NCI-H1105 treated with DMSO at 0.1 percent for 48 hours (cell line): ENCODE measurements at places on chromosomes 12 and 14.
A peak's percentile ranks its signal among the peaks of the same experiment; 100 is the strongest.

DNA sequence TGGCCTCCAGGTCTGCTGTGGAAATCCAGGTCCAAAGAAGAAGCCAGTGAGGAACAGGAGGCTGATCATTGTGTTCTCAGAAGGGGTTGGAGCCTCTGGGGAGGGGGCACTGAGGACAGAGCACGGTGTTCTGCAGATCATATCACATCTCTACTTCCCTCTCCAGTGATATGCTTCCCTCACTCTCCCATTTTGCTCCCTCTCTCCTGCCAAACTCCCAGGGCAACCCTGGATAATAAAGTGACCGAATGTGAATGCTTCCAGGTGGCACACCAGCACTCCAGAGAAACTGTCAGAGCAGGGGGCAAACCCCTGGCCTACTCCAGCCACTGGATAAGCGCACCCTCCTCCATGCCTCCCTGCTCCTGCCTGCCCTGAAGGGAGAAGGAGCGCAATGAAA, 57.8 kb downstream of the DPF3 start:
- DNase-seq = no peak

GRCh38 chr12:22105542-22105941, 59.5 kb downstream of the CMAS start:
- no peak for DNase-seq

GRCh38 chr14:68619790-68620574, 172.9 kb downstream of the ZFP36L1 start:
- no peak for DNase-seq

GRCh38 chr12:94555687-94556086, 94.7 kb downstream of the TMCC3 start:
- DNase-seq = no peak

DNA sequence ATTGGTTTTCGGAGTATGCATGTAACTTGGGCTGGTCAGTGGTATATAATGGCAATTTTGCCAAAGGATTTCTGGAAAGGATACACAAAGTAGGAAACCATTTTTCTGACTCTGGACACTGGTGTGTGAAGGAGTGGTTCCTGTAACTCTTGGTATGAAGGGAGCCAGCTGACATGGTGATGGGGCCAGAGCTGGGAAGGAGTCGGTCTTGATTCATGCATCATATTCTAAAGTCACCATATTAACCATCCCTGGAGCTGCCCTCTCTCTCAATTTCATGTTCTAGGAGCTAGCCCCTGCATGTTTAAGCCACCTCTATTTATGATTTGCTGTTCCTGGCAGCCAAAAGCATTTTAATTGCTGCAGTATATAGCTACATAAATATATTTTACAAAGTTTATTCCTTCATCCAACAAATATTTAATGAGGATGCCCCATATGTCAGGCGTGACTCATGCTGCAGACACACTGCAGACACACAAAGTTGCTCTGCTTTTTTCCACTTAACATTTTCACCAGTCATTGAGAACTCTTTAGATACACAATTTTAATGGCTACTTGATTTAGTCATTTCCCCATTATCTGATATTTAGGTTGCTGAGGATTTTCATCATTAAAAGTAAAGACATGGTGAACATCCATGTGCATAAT, 78.7 kb upstream of the PSMC1 start:
- no peak for DNase-seq

GRCh38 chr12:103334466-103334865, 161.3 kb downstream of the C12orf42 start:
- no peak for DNase-seq

DNA sequence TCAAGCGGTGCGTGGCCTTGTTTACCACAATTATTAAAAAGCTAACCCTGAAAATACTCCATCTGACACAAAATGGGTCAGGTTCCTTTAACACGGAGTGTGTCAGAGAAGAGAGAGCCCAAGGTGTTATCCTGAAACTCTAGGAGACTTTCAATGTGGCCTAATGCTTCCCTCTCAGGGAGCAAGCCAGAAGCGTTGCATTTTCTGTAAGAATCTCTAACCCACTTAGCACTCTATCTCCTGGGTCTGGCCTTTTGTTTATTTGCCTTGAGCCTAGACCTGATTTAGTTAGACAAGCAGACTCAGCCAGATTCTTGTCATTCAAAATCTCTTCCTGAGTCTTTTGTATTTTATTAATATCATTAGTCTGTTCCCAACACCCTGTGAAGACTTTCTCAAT, 184.0 kb upstream of the SYT1 start:
- DNase-seq = no peak

DNA sequence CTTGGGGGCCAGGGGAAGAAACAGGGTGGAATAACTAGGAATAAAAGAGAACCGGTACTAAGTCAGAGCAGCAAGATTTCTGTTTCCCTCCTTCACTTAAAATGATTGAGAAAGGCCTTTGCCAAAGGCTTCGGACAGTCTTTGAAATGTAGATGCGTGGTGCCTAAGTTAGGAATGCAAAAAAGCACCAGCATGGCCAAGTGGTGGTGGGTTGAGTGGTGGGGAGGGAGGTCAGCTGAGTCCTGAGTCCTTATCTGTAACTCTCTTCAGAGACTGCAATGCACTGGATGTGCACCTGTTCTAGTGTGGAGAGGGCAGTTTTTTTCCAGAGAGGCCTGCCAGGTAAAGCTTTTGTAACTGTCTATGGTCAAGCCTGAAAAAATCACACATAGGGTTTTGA, 919.9 kb downstream of the FSCB start:
- no peak for DNase-seq

DNA sequence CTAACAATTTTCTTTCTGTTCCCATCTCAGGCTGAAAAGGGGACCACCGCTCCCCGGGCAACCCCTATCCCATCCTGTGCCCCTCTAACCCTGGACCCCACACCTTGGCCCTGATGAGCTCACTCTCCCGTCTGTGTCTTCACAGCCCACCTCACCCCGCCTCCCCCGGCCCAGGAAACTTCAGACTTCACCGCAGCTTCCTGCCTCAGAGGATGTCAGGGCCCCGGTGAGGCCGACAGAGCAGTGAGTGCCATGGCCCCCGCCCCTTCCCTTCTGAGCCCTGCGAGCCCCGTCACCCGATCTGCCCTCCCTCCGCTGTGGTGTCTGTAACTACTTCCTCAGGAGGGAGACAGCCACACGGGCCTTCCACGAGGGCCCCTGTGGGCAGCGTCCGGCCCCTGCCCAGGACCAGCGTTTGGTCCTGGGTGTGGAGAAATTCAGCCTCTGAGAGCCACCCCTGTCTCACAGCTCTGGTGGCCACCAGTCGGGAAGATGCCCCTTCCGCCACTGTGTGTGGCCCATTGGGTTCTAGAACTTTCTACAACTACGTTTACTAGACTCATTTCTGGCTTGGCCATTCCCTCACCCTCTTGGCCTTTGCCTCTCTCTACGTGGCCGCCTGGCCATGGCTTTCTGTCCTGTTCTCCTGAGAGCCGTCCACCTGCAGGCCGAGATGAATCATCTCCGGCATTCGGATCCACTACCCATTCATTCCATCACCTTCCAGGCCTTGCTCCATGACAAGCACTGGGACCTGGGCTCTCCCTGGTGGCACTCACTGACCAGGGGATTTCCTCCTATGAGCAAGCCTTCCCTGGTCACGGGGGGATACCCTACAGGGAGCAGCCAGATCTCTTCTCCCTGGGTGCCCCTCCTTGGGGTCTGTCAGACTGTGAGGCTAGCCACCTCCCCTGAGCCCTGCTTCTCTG, 3.4 kb downstream of the RHOF start:
- no peak for DNase-seq

- no peak for DNase-seq
These were observed 1.8 kb upstream of the NAB2 start for GRCh38 chr12:57087010-57087690.

DNA sequence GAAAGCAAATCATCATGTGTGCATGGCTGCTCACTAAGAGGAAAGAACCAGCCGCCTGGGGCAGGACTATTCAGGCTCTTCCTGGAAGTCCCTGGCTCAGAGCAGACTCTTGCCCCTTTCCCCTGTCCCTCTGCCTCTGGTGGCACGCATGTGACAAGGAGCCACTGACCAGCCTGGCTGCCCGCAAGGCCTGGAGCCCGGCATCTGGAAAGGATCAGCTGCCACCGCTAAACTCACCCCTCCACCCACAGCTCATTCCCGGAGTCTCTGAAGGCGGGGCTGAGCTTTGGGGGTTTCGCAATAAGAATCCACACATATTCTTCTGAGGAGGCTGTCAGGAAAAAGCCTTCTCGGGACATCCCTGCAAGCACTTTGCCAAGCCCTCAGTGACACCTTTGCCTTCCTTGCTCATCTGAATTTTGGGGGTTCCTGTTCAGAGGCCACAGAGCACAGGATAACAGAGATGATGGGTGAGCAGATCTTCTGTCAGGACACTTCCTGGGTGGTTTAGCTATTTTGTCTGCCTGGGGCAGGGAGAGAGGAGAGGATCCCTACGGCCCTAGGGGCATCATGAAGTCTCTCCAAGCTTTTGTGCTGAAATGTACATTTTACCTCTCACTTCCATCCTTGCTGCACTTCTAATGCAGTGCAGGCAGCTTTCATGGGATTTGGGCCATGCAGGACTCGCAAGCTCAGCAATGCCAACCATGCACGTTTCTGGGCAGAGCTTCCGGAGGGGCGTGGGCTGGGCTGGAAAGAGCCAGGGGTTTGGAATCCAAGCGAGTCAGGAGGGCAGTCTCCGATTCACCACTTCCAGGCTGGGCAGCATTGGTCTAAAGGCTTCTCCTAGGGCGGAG, 124.8 kb upstream of the MAP1LC3B2 start:
- DNase-seq = no peak

- DNase-seq = no peak
These were observed 24.0 kb upstream of the KRT78 start for GRCh38 chr12:52872644-52873389.

DNA sequence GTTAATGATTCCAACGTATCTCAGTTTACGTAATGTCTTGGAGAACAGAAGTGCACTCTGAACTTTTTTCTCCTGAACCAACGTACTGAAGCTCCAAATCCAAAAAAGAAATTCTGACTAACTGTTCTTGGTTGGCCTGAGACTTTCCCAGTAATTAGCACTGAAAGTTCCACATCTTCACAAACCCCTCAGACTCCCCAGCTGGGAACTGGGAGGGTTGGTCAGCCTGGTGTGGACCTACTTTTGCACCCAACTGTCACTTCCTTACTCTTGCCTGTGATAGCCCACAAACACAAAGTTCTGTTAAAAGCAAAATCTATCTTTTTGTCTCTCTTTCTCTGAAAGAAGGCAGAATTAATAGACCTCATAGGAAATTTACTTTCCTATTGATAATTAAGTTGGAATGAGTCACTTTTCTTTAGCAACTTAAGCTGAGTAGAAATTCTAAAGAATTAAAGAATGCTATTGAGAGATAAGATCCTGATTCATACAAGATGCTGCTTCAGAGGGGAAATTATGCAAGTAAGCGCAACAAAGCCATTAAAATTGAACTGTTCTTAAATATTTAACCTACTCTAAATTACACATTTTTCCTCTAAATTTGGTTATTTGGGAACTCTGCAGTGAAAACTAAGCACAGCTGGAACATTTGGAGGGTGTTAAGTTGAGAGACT, 155.0 kb downstream of the EPS8 start:
- DNase-seq = no peak

DNA sequence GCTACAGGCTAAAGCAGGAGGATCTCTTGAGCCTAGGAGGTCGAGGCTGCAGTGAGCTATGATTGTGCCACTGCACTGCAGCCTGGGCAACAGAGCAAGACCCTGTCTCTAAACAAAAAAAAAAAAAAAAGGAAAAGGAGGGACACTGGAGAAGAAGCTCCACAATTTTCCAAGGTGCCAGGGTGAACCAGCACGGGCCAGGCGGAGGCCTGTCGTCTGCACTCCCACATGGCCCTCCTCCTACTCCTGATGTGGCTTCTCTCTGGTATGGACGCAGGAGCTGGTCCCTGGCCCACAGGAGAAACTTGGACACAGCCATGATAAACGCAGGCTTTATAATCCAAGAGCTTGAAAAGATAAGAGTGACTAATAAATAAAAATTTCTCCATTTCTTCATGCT, 341.2 kb downstream of the CACNA1C start:
- no peak for DNase-seq

DNA sequence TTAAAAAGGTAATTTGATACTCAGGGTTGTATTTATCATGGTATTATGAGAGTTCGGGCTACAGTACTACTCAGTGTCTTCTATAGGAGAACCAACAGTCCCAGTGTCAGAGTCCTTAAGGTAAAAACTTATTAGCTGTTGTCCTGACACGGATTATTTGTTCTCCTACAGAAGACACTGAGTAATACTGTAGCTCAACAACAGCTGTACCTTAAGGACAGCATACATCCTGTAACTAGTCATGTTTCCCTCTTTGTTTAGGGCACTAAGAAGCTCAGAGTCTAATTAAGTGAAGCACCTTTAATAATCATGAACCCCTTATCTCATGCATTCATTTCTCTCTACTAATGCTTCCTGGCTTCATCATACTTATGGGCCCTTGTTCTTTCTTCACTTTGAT, 33.9 kb downstream of the ARF6 start:
- DNase-seq = no peak

DNA sequence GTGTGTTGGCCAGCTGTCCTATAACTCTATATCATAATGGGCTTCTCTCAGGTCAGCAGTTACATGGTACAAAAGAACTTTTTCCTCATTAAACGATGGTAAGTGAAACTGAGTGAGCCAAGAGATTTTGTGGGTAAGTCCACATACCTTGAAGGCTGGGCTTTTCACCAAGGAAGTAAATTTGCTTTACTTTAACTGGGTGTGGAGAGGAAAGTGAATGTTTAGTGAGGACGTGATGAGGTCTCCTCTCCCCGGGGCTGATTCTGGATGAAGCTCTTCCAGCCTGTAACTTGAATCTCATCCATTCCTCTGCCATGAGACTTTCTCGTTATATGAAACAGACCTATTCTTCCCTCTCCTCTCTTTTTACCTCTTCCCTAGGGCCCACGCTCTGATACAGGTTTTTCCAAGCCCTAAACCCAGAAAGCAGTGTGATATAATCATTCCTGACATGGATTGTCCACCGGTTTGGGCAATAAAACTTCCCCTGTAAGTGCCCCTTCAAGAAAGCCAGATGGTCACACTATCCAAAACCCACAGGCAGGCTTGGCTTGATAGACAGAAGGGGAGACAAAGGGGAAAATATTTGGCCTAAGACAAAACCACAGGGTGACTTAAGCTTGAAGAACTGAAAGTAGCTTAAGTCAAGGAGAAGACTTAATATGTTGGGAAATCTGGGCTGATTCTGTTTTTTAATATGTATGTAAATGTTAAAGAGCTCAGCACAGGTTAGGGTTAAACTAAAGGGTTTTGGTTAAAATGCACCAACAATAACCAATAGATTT, 50.3 kb downstream of the CIT start:
- DNase-seq = no peak

- DNase-seq = peak; percentile 77
These were observed at the start of gene SLC6A15 for GRCh38 chr12:84912198-84913128. Gene SLC6A15 (minus strand): TSS chr12:84912799. CDS start chr12:84892120, 20,679 bp downstream.

DNA sequence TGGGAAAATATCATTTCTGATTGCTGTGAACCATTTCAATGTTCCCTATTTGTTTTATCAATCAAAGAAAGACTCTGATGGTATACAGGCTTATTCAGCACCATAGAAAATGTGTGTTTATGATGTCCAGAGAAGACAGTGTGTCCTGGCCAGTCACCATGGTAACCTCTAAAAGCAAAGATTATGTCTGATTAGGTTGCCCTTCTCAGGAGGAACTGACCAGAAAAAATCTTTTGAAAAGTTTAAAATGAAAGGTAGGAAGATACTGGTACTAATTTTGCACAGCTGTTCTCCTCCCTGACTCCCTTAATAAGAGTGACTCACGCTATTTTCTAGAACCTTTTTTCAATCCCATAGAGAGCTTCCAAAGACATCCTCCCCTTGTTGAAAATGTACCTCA, 391.8 kb upstream of the DCN start:
- DNase-seq = no peak

GRCh38 chr14:32509632-32510187, 180.6 kb downstream of the AKAP6 start:
- no peak for DNase-seq

- no peak for DNase-seq
These were observed 5.2 kb upstream of the MAP3K9 start for GRCh38 chr14:70814466-70814865.
